ENCODE measurements at places on chromosomes 7 and 10.

DNA sequence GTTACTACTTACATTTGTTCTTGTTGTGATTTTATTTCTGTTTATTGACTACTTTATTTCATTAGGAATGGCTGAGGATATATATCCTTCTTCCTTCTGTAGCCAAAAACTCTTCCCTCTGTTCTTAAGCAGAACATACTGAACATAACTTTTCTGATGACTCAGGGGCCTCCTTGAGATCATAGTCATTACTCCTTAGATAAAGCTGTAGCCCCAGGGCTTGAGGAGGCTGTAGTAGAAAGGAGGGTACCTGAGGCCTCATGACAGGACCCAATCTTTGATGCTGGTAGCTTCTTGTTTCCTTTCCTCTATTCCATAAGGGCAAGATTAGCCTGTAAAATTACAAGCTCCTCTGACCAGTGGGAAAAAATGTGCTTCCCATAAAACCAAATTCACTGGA lies 41.2 kb upstream of the FGFR2 start:
- no peak for DNase-seq

- no peak for DNase-seq
Measured at GRCh38 chr7:129188892-129189660, 643 bp downstream of the SMO start.

DNA sequence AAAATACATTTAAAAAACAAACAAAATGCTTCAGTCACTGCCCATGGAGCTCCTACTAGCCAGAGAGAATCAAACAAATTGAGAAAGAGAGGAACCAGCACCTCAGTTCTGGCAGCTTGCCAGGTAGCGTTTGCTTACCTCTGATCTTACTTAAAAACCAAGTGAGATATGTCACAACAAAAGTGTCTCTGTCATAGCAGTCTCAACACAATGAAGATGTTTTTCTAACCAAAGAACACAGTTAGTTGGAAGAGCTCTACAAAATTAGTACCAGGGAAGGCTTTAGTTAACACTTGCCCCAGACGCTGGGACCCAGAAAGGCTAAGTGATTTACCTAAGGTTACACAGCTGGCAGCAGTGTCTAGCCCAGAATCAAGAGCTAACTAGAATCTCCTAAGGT lies 3.4 kb downstream of the DOCK4 start:
- peak; percentile 15 for DNase-seq

DNA sequence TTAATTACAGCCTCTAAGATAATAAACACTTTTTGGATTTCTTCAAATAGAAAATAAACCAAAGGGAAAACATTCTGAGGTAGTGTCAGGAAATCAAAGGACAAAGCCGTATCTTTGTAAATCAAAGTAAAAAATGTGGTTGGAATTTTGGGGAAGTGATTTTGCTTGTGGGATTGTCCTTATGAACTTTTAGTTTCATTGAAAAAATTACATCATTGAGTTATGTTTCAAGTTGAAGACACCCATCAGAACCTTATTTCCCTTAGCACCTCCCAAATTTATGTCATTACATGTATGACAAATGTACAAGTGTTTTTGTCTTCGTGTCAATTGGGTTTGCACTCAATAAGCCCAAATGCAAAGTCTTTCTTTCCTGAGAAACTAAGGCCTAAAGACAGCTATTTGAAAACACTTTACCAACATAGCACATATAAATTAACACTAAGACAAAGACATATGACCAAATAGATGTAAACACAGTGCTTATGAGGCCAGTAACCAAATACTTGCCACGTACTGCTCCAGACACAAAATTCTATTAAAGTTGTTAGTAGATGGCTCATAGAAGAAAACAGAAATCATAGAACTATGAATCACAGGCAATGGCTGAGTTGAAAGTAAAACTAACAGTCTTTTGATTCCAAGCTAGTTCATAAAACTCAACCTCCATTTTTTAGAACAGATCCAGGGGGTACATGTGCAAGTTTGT lies 26.9 kb upstream of the LAMB4 start:
- no peak for DNase-seq

DNA sequence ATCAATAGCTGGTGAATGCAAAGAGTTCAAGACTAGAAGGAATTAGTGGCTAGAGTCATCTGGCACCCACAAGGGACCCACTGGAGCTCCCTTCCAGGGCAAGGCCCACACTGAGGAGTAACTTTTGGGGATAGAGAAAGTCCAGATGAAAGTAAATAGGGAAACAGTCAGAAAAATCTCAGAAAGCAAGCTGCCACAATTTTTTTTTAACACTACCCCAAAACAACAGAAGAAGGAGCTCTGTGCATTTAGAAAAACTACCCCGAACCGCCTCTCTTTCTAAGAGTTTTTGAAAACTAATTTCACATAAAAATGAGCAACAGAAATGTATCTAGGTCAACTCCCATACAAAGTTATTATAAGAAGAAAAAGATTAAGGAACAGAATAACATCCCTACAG lies 42.2 kb downstream of the AOAH start:
- DNase-seq: no peak

- no peak for DNase-seq
Measured at GRCh38 chr7:158348446-158348845, 239.2 kb downstream of the PTPRN2 start.

DNA sequence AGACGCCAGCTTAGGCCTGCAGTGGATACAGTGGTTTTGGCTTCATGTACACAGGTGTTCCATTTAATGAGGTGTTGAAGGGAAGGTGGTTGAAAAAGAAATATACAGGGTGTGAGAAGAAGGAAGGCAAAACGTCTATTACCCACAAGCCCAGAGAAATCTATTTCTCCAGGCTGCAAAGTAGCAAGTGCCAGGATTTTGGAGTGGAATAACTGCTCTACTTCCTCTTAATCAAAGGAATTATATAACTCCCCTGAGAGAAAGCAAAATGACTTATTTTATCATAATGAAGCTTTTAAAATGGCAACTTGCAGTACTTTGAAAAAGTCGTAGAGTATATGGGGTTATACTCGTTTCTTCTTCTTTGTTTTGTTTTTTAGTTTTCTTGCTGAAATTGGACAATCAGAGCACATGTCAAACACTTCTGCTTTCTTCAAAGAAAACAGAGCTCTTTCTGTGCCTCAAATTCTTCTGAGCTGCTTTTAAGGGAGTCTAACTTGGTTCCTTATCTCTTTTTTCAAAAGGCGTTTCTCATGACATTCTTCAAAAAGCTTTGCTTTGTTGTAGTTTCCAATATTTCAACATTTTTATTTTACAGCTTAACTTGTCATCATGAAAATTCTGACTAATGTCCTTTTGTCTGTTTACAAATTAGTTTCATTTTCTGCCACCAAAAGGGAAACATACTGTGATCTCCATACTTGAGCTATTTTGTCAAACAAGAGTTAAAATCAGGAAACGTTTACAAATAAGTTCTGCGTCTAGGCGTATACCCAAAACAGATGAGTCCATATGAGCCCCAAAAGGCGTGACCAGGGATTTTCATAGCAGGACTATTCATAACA lies 289.7 kb downstream of the FRMD4A start:
- no peak for DNase-seq

DNA sequence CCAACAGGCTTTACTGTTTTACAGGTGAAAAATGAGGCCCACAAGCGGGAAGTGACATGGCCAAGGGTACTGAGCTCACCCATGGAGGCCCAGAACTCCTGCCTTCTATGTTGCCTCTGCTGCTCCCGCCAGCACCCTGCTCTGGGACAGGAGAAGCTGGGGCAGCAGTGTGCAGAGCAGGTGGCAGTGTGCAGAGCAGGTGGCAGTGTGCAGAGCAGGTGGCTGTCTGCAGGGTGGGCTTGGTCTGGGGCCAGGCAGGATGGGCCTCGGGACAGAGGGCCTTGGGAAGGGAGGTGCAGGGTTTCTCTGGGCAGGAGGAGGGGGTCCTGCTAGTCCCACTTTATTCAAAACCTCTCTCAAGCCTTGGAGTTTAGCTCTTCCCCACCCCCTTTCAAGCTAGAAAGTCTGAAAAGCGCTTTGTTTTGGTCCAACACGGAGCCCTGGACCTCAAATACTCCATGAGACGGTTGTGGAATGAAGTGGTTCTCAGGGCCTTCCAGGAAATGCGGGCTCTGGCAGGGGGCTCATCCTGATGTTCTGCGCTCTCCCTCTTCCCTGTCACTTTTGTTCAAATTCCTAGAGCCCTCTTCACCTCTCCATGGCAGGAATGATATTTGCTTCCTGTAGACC lies 26.8 kb downstream of the TSPAN15 start:
- no peak for DNase-seq

DNA sequence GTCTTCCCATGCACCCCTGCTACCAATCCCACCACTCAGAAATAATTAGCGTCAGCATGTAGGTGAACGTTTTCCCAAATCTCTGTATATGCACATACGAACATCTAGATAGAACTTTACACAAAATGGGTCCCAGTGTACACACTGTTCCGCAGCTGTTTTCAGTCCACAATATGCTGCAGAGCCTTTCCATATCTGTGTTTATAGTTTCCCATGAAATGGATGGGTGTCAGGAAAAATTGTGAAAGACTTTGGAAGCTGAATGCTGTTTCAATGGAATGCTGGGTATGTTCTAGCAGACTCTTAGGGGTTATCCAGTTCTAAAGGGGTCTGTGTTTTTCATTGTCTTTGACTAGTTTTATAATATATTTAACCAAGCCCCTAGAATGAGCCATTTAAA lies 13.8 kb downstream of the GRK5 start:
- no peak for DNase-seq

DNA sequence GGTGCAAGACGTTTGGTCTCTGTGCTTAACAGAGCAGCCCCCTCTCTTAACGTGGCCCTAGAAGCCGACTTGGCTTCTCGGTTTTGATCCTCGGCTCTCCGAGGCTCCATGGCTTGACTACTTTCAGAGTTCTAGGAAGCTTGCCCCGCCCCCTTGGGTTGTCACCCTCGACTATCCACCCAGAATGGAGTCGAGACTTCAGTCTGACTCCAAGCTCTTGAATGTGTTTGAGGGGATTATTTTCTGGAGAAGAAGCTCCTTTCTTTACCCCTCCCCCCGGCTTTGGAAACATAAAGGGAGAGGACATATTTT lies 448 bp downstream of the SEC24C start:
- DNase-seq: peak; percentile 47

GRCh38 chr7:91875851-91876250 lies 4.7 kb downstream of the MTERF1 start:
- DNase-seq: no peak

DNA sequence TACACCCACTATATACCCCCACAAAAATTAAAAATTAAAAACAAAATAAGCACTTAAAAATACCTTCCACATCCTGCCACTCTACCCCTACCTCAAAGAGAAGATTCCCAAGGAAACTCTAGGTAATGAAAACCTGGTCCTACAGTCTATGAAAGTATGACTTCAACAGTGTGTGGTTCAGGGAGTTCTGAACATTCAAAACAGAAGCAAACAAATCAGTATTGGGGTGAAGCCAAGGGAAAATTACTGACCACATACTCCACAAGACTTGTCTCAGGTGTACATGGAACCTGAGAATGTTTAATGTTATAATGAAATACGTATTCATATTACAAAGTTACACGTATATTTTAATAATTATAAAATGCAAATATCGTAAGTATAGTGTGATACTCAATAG lies 20.3 kb upstream of the LIPM start:
- DNase-seq: no peak

DNA sequence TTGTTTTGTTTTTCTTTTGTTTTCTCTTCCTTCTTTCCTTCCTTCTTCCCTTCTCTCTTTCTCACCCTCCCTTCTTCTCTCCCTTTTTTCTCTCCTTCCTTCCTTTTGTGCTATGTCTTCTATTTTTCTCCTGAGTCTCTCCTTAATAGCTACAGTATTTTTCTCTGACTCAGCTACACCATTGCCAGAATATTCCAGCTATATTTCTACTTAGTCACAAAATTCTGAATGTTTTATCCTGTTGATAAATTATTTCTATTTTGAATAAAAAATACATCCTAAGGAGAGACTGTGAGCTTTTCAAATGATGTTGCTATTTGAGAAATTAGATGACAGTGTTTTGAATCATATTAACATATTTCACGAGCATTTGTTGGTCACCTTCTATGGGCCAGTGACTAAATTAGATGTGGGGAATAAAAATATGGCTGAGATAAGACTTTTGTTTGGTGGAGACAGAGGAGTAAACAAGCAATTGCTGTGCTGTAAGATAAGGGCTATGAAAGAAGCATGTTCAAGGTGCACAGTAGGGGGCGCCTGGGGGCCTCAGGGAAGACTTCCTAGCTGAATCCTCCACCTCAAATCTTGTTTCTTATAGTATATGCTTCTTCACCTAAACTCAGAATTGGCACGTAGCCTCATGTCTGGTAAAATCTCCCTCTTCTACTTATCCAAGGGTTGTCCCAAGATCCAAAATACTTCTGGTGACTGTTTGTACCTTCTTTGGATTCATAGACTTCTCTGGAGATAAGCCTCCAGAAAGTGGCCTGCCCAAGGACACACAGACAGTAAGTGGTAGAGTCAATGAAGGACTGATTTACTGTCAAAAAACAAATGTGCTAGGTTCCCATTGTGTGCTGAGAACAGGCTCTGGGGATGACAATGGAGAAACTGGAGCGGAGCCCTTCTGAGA lies 115.5 kb upstream of the CREB5 start:
- peak; percentile 41 for DNase-seq

DNA sequence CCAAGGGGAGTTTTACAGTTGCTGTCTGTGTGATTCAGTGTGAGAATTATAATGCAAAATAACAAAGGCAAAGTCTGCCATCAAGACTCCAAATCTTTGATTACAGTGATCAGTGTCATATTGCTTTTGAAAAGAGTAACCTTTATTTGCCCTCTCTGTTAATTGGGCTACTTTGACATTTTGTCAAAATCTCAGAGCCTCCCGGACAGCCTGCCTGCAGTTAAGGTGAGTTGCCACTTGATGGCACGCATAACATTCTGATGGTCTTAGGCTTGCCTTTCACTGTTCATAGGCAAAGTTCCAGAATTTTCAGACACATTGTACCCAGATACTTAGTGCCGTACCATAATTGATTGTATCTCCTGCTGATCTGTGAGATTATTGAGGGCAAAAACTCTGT lies 253.5 kb downstream of the ABCA13 start:
- DNase-seq: no peak

- no peak for DNase-seq
Measured at GRCh38 chr7:154860621-154861375, 142.1 kb downstream of the PAXIP1 start.

GRCh38 chr10:111479966-111480365 lies 403.1 kb downstream of the ADRA2A start:
- DNase-seq: no peak

DNA sequence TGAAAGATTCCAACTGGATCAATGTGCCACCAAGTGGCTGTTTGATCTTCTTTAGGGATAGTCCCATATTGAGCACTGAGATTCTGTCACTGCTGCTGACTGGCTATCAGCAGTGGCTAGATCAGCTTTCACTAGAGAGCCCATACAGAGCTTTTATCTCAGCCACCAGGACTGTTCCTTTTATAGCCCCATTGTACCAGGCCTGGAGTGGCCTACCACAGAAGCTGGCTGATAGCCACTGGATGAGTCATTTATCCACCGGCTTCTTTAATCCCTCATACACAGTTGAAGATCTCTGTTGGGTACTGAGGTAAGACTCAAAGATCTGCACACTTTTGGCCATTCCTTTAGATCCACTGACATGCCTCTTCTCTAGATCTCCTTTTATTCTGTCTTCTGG lies 1101.1 kb downstream of the SORCS3 start:
- DNase-seq: no peak

Measured in stimulated activated CD4-positive, alpha-beta T cell treated with anti-CD3 and anti-CD28 coated beads, Interleukin-2, amount 100 ng/mL, for 48 hours (primary cell).